NCI-H2029 treated with DMSO at 0.1 percent for 48 hours (cell line): ENCODE measurements at places on chromosomes 1 and 21.

GRCh38 chr21:35563885-35564451 lies 496.4 kb downstream of the SETD4 start:
- DNase-seq: no peak

DNA sequence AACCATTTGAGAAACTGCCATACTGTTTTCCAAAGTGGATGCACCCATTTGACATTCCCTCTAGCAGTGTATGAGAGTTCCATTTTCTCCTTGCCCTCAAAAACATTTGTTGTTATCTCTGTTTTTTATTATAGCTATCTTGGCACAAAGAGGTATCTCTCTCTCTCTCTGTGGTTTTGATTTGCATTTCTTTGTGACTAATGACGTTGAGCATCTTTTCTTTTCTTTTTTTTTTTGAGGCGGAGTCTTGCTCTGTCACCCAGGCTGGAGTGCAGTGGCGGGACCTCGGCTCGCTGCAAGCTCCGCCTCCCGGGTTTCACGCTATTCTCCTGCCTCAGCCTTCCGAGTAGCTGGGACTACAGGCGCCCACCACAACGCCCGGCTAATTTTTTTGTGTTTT lies 17.4 kb upstream of the ZMYM6 start:
- DNase-seq: no peak

DNA sequence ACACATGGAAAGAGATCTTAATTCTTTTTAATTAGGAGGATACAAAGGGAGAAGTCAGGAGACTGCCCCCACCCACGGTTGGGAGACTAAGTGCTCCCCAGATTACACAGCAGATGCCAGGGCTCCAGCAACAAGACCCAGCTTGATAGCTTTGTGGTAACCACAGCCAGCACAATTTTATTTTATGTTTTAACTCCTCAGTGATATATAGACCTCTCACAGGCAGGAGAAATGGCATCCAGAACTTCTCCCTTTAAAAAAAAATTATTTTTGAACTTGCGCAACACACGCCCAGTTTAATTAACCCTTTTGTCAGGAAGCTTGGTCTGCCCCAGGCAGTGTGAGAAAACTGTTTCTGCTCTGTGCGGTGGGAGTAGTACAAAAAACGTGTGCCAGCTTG lies 62.6 kb upstream of the ACOT11 start:
- DNase-seq: no peak

DNA sequence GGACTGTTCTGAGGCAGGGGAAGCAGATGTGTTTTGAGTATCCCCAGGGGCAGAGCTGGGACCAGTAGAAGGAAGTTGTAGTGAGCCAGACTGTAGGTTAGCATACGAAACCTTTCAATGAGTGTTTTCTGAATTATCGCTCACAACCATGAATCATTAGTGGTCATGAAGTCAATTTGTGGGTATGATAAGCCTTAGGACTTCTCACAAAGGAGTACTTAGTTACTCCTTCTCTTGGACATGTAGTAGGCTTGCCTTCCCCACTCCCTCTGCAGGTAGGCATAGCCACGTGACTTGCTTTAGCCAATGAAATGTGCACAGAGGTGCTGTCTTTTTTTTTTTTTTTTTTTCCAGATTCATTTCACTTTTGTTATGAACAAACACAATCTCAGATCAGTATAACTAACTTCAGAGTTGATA lies 23.9 kb upstream of the FAAH start:
- no peak for DNase-seq

GRCh38 chr1:57094749-57095148 lies 128.9 kb upstream of the C8B start:
- DNase-seq: no peak

DNA sequence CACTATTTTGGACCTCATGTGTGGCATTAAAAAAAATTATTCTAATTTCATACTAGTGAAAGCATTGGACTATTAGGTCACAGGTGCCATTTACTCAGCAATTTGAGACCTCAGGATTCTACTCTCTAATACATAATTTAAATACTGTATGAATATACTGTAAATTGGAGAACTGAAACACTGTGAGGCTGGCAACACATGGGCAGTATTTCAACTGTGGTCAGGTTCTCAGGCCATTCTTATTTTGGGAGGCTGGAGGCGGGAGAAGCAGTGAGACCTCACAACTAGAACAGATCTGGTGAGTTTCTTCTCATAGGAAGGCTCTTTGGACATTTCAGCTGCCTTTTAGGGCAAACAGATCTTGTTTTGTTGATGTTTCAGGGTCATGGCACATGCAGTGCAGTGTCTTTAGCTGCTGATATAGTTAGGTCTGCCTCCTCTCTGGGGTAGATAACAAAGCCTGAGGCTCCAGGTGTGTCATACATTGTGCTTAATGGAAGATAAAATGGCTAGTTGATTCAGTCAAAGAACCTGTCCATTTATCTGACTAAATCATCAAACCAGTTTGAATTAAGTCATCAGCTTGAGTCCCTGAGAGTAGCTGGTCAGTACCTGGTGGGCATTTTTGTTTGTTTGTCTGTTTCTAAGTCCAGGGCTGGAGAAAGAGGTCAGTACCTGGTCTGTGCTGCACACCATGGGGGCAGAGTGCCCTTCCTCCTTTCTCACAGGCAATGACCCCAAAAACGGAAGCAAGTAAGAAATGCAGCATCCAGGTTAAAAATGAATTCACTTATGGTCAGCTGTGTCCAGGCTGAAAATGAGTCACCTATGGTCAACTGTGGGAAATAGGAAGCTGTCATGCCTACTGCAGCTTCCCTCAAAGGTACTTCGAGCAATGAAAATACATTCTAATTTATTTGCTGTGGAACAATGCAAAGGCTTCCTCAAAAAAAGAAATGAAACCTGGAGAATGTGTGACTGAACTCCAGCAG lies 216.2 kb downstream of the SDCCAG8 start:
- no peak for DNase-seq
